ENCODE measurements at places on chromosomes 2 and 18. TPM values are rescaled to one million over a fixed set of nuclear protein-coding genes. Genes with fewer than 3 reads are reported as not detected.

DSC1 gene
- total RNA-seq, result not detected

TUBB8B gene
- not detected for total RNA-seq

TCF23 gene
- total RNA-seq, result not detected

FAM161A gene
- total RNA-seq, result 1.8 TPM

MSGN1 gene
- total RNA-seq, result not detected

RAB6C gene
- total RNA-seq, result not detected

CHRNA1 gene
- 4.1 TPM for total RNA-seq

ABCG5 gene
- total RNA-seq, result not detected

SCYGR4 gene
- not detected for total RNA-seq

AGXT gene
- total RNA-seq, result not detected

LINC00305 gene
- not detected for total RNA-seq

SULT1C2 gene
- total RNA-seq, result not detected

SLC5A7 gene
- not detected for total RNA-seq

MC2R gene
- total RNA-seq, result not detected

C2orf15 gene
- not detected for total RNA-seq

DSG2 gene
- total RNA-seq, result 28.7 TPM

EML6 gene
- total RNA-seq, result not detected

KIAA2012 gene
- total RNA-seq, result not detected

SAG gene
- not detected for total RNA-seq

GULP1 gene
- 64.2 TPM for total RNA-seq

COL5A2 gene
- total RNA-seq, result 529 TPM

DSC3 gene
- 1.4 TPM for total RNA-seq

ASPRV1 gene
- total RNA-seq, result 0.26 TPM

SERPINB3 gene
- under 0.01 TPM for total RNA-seq

APCDD1 gene
- 20.5 TPM for total RNA-seq

CYS1 gene
- 0.39 TPM for total RNA-seq

KLHL41 gene
- 0.13 TPM for total RNA-seq

RNU2-63P gene
- not detected for total RNA-seq

ZNF396 gene
- 0.78 TPM for total RNA-seq

BOK gene
- 23.3 TPM for total RNA-seq

CCDC141 gene
- not detected for total RNA-seq

DSG4 gene
- total RNA-seq, result not detected

KCNJ13 gene
- total RNA-seq, result not detected

FAHD2B gene
- total RNA-seq, result 4.3 TPM

RIT2 gene
- total RNA-seq, result not detected

SCN9A gene
- 1.0 TPM for total RNA-seq

DOK6 gene
- 0.65 TPM for total RNA-seq

PRSS56 gene
- total RNA-seq, result not detected

BARD1 gene
- total RNA-seq, result 10.7 TPM

ALPP gene
- total RNA-seq, result not detected

EPAS1 gene
- 119 TPM for total RNA-seq

TWSG1 gene
- total RNA-seq, result 95.9 TPM

SCG2 gene
- total RNA-seq, result 11.7 TPM

KCNF1 gene
- 0.26 TPM for total RNA-seq

BOLL gene
- 0.08 TPM for total RNA-seq

CCDC68 gene
- total RNA-seq, result 20.2 TPM

SP5 gene
- not detected for total RNA-seq

CAB39 gene
- 42.9 TPM for total RNA-seq

Measured in epithelial cell of alveolus of lung (primary cell).